MM.1S (cell line): ENCODE measurements at places on chromosomes 1 and 21.
A peak's percentile ranks its signal among the peaks of the same experiment; 100 is the strongest.

DNA sequence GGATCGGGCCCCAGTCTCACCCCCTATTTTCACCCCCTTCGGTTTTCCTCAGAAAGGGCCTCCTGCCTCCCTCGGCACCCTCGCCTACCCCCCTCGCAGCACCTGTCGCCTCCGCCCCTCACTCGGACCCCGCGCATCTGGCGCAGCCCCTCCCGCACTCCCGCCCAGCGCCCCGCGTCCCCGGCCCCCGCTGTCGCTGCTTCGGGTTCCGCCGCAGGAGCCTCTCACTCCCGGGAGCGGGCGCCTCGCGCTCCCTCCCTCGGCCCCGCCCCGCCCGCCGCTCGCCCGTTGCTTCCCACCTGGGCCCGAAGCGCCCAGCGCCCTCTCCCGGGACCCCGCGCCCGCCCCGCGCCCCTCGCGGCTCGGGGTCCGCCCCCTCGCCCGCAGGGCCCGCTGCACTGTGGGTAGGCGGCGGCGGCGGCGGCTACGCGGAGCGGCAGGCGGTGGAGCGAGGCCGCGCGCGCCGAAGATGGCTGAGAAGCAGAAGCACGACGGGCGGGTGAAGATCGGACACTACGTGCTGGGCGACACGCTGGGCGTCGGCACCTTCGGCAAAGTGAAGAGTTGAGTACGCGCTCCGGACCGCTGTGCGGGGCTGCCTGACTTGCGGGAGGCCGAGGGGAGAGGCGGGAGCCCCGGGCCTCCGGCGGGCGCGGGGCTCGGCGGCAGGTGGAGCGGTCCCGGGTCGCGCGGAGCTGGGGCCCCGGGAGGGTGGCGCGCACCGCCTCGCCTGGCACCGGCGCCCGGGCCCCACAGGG lies at the start of gene PRKAA2:
PRKAA2 (plus strand) TSS at position 396 of the 758 bp plus-strand sequence; CDS start at position 470, 74 bp downstream.
- DNase-seq, result peak; percentile 21

GRCh38 chr1:110393691-110394492 lies 3.1 kb upstream of the SLC16A4 start:
- no peak for DNase-seq

GRCh38 chr1:50940291-50940690 lies 19.8 kb downstream of the FAF1 start:
- no peak for DNase-seq

DNA sequence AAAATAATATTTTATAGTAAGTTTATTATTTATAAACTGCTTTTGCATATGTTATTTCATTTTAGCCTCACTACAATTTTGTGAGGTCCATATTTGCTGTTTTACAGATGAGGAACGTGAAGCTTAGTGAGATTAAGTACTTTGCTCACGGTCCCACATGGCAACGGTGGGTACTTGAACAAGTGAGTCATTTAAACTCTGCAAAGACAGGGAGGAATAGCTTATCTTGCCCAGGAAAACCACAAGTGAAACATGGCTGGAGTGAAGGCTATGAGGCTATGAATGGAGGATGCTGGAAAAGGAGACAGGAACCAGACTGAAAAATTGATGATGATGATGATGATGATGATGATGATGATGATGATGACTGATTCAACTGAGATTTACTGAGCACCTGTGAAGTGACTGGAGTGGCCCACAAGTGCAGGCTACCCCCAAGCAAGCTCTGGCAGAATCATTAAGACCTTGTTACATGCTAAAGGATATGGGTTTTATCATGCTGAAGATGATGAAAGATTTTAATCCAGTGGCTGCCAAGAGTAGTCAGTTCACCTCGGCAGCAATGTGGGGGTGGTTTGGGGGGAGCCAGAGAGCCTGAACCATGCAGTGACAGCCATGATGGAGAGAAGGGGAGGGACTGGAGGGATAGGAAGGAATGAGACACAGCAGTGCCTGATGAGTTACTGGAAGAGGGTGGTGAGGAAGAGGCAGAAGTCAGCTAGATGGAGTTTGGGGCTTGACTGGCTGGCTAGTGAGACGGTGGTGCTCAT lies 1.4 kb upstream of the ABCA4 start:
- no peak for DNase-seq

GRCh38 chr1:94980582-94981574 lies 54.0 kb upstream of the CNN3 start:
- no peak for DNase-seq

DNA sequence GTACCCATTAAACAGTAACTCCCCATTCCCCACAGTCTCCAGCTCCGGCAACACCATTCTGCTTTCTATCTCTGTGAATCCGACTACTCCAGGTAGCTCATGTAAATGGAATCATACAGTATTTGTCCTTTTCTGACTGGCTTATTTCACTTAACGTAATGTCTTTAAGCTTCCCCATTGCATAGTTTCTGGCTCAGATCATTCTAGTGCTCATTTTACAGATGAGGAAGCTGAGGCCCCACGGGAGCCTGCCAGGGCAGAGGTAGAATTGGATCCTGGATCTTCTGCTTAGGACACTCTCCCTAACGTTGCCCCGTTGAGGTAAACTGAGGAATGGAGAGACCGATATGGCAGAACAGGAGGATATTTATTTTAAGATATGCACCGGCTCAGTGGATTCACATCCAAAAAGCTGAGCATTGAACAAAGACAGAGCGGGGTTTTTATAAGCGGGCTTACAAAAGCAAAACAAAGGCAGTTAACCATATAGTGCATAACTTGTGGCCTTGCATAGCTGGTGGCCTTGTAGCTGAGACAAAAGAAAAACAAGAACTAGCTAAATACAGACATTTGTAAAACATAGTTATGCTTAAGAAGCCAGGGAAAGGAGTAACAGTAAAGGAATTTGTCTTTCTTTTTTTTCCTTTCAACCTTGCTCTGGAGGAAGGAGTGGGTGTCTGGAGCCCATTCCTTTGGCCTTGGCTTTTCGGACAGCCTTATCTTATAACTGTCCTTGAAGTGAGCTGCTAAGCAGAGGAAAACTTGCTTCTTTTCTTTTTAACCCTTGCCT lies 15.3 kb upstream of the KLHDC8A start:
- no peak for DNase-seq

GRCh38 chr1:61109158-61109557 lies 26.8 kb downstream of the NFIA start:
- DNase-seq, result no peak

DNA sequence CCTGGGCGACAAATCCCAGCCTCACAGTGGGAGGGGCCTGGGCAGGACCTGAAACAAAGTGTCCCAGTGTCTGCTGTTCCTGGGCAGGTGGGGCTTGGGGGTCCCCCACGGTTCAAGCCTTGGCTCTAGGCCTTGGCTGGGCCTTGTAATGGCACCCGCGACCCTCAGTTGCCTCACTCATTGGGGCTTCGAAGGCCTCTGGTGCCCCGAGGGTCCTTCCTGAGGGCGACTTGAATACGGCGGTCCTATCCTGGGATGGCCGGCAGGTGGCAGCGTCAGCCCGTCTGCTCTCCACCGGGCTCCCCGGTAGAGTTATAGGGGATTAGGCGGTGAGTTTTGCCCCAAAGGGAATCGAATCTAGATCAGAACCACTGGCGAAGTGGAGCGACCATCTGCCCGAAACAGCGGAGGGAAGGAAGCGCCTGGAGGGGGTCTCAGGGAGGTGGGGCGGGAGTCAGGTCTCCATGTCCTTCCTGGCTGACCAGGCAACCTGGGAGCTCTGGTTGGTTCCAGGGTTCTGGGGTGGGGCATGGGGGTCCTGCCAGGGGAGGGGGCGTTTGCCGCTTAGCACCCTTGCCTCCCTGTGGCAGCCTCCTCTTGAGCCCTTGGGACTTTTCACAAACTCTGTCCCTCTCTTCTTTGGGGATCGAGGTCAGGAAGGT lies 2.1 kb upstream of the PEX10 start:
- DNase-seq, result peak; percentile 65

- no peak for DNase-seq
These were observed 178.6 kb downstream of the PRDM16 start for GRCh38 chr1:3247521-3248121.

- DNase-seq, result no peak
These were observed 48.1 kb upstream of the ENAH start for GRCh38 chr1:225700889-225701465.

DNA sequence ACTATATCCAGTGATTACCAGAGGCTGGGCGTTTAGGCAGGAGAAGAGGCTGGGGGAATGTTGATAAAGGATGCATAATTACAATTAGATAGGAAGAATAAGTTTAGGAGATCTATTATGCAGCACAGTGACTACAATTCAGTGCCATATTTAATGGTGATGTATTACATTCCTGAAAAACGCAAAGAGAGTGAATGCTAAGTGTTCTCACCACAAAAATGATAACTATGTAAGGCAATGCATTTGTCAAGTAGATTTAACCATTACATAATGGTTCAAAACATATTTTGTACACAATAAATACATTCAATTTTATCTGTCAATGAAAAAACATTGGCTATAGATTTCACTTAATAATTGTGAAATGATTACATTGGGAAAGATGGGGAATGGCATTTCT lies 548.9 kb downstream of the NUF2 start:
- DNase-seq, result no peak

- peak; percentile 36 for DNase-seq
These were observed 69.0 kb downstream of the VWA5B1 start for GRCh38 chr1:20359451-20360330.

- DNase-seq, result peak; percentile 14
These were observed 4.2 kb downstream of the ST6GALNAC5 start for GRCh38 chr1:76871355-76871974.

DNA sequence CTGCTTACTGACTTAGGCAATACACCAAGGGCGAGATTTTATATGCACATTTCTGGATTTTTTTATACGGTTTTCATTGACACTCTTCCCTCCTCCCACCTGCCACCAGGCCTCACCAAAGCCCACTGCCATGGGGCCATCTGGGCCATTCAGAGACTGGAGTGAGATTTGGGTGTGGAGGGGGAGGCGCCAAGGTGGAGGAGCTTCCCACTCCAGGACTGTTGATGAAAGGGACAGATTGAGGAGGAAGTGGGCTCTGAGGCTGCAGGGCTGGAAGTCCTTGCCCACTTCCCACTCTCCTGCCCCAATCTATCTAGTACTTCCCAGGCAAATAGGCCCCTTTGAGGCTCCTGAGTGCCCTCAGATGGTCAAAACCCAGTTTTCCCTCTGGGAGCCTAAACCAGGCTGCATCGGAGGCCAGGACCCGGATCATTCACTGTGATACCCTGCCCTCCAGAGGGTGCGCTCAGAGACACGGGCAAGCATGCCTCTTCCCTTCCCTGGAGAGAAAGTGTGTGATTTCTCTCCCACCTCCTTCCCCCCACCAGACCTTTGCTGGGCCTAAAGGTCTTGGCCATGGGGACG lies 57.9 kb downstream of the LACTBL1 start:
- DNase-seq, result no peak

DNA sequence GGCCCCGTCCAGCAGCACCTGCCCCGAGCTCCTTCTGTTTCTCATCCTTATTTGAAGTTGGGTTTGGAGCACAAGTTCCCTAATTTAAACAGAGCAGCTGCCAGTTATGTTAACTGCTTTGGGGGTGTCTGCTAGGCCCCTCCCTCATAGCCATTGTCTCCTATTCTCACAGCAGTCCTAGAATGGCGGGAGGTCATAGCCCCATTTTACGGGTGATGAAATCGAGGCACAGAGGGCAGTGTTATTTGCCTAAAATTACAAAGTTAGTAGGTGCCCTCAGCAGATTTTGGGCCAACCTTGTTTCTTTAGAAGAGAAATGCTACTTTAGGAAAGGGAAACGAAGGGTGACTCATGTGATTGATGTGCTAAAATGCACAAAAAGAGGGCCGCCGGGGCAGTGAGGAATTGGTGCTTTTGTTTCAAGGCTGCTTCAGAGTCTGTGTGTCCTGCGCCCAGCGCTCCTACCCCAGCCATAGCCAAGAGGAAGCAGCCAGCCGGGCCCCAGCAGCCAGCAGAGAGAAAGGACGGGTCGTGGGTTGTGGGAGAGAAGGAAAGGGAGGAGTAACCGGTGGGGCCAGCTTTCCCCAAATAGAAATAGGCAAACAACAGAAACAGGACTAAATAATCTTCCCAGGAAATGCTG lies 13.0 kb downstream of the VANGL1 start:
- no peak for DNase-seq

GRCh38 chr1:225480825-225481434 lies 53.1 kb upstream of the LBR start:
- DNase-seq, result peak; percentile 77

DNA sequence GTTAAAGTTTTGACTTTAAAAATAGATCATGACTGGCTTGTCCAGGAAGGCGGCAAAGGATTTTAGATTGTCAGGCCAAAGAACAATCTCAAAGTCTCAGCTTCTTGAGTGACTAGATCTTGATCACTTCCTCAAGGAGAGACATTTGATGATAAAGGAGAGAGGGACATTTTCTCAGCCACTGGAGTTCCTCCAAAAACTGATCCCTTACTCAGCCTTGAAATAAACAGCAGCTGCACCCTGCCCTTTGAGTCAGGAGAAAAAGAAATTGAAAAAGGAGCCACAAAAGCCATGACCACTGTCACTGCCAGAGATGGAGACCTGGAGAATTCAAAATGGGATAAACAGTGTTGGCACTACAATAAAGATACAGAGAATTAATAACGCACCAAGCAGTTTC lies 288.4 kb upstream of the PRMT6 start:
- DNase-seq, result no peak

DNA sequence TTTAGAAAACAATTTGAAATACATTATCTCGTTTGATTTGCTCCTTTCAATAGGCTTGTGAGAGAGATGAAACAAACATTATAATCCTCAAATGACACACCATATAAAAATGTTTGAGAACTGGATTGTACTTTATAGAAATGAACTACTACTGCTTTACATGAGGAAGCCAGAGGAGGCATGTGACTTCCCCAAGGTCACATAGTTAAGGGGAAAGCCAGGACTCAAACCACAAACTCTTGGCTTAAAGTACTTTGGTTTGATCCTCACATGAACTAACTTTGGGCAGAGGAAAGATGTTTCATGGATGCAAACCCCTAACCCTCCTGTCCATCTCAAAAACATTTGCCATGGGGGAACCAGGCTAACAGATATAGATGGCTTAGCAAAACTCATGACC lies 4.7 kb downstream of the ARHGEF11 start:
- DNase-seq, result no peak

- no peak for DNase-seq
These were observed 111.7 kb downstream of the GLUL start for GRCh38 chr1:182279724-182280503.

- DNase-seq, result peak; percentile 92
These were observed at the start of gene FBXO42 for GRCh38 chr1:16351994-16352841. Gene FBXO42, minus strand, starts transcription at chr1:16352480. Its CDS starts 37,062 bp downstream, at chr1:16315418.

DNA sequence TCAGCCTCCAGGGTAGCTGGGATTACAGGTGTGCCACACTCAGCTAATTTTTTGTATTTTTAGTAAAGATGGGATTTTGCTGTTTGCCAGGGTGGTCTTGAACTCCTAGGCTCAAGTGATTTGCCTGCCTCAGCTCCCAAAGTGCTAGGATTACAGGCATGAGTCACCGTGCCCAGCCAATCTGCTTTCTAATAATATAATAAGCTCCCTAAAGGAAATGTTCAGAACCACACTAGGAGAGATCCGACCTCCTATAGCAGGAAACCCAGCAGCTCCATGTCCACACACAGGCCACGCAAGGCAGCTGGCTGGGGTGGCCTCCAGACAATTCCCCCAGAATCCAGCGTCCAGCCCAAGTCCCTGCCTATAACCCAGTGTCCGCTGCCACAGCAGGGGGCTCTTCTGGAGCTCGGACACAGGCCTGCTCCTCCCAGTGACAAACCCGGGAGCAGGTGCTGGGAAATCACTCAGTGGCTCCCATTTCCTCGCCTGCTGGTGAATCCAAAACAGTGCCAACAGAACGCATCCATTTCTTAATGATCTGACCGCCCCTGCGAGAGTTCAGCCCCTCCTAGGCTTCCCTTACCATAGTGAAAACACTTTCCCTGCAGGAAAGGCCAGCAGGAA lies 7.5 kb downstream of the RIPK4 start:
- DNase-seq, result no peak

GRCh38 chr1:87093286-87093685 lies 178.9 kb downstream of the HS2ST1 start:
- DNase-seq, result no peak
